ENCODE measurements at places on chromosomes 7 and 10. TPM values are rescaled to one million over a fixed set of nuclear protein-coding genes. Genes with fewer than 3 reads are reported as not detected.

DNA sequence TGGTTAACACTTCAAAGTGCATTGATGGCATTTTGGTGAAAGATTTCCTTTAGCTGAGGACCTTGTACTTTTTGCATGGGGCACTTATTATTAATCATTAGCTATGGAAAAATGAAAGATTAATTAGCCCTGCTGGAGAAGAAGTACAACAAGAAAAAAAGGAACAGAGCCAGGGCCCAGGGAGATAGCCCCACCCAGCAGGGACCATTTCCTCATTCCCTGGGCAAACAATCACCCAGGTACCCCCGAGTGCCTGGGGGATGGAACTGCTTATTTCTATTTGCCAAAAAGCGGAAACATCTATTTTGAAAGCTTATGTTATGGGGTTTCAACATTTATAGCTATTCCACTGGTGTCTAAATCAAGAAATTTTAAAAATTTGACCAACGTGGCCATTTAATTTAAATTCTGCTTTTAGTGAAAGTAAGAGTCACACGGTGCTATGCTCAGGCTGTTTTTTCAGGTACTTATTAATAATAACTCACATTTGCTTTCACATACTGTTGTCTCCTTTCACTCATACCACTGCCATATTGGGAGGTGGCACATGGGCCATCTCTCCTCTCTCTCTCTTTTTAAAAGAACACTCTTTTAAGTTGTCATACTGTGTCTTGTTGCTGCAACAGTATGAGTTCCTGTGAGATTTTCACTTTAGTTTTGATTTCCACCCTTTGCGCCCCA is 143.6 kb upstream of the KIF5B start:
- no peak for DNase-seq
- H3K4me1 ChIP-seq, result no peaks in the 10 kb centered on the region
- no peak overlapping the region for H3K4me3 ChIP-seq
- H3K27ac ChIP-seq, result no peak overlapping the region
- no peaks in the 10 kb centered on the region for H3K36me3 ChIP-seq

GRCh38 chr10:104059364-104059763 is 26.3 kb downstream of the COL17A1 start:
- DNase-seq, result no peak
- H3K4me1 ChIP-seq, result peaks cover 2% of the 10 kb centered on the region
- no peak overlapping the region for H3K27ac ChIP-seq

DNA sequence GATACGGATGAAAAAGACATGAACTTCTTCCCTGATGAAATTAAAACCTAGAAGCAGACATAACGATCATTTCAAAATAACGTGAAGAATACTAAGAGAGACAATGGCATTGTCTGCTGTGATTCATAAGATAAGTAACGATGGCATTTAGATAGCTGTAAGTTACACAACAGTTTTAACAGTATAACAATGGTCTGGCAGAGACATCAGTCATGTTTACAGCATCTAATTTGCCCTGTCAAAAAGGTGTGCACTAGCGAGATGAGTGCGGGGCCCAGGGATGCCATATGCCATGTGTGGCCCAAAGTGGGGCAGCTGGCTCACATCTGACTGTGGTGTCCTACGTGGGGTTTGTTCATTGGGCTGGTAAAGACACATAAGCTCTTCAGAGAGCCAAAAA is 55.7 kb upstream of the RHEB start:
- H3K4me3 ChIP-seq, result no peak overlapping the region
- no peak for DNase-seq
- H3K36me3 ChIP-seq, result peaks cover 15% of the 10 kb centered on the region
- no peaks in the 10 kb centered on the region for H3K27me3 ChIP-seq

DNA sequence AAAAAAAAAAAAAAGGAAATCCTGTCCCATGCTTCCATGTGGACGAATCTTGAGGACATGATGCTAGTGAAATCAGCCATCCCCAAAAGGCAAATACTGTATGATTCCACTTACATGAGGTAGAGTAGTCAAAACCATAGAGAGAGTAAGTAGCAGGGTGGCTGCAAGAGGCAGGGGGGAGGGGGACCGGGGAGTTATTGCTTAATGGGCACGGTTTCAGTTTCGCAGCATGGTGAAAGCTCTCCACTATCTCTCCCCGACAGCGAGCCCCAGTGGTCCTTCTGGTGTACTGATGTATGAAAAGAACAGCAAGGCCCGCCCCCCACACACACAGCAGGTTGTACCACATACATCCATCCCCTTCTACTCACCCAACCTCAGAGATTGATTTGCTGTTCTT is 32.8 kb downstream of the NOD1 start:
- H3K36me3 ChIP-seq, result peaks cover 24% of the 10 kb centered on the region
- no peak overlapping the region for H3K4me3 ChIP-seq
- peak overlapping the region; percentile 91 for H3K27ac ChIP-seq
- peak; percentile 40 for DNase-seq
- H3K27me3 ChIP-seq, result no peaks in the 10 kb centered on the region

- no peaks in the 10 kb centered on the region for H3K4me1 ChIP-seq
- DNase-seq, result no peak
- H3K27me3 ChIP-seq, result no peaks in the 10 kb centered on the region
- H3K27ac ChIP-seq, result no peak overlapping the region
- H3K36me3 ChIP-seq, result no peaks in the 10 kb centered on the region
Measured at GRCh38 chr7:44280636-44280992, 44.8 kb downstream of the CAMK2B start.

DNA sequence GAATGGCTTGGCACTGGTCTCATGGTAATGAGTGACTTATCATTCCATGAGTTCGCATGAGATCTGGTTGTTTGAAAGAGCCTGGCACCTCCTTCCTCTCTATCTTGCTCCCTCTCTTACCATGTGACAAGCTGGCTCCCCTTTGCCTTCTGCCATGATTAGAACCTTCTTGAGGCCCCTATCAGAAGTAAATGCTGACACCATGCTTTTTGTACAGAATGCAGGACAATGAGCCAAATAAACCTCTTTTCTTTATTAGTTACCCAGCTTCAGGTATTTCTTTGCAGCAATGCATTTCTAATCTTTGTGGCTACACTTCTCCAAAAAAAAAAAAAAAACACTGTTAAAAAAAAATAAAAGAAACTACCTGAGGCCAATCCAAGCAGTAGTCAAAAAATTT is 17.1 kb upstream of the SLC13A1 start:
- H3K27me3 ChIP-seq, result no peaks in the 10 kb centered on the region
- no peak for DNase-seq
- H3K4me1 ChIP-seq, result no peaks in the 10 kb centered on the region
- no peak overlapping the region for H3K4me3 ChIP-seq
- H3K27ac ChIP-seq, result no peak overlapping the region

- H3K4me3 ChIP-seq, result no peak overlapping the region
- no peak for DNase-seq
- H3K36me3 ChIP-seq, result no peaks in the 10 kb centered on the region
Measured at GRCh38 chr7:74462707-74463100, 9.0 kb downstream of the GTF2IRD1 start.

GRCh38 chr10:121886997-121887622 is 40.7 kb downstream of the ATE1 start:
- DNase-seq, result peak; percentile 20
- H3K4me3 ChIP-seq, result no peak overlapping the region
- H3K27ac ChIP-seq, result no peak overlapping the region
- no peaks in the 10 kb centered on the region for H3K27me3 ChIP-seq
- peaks cover 8% of the 10 kb centered on the region for H3K36me3 ChIP-seq

DNA sequence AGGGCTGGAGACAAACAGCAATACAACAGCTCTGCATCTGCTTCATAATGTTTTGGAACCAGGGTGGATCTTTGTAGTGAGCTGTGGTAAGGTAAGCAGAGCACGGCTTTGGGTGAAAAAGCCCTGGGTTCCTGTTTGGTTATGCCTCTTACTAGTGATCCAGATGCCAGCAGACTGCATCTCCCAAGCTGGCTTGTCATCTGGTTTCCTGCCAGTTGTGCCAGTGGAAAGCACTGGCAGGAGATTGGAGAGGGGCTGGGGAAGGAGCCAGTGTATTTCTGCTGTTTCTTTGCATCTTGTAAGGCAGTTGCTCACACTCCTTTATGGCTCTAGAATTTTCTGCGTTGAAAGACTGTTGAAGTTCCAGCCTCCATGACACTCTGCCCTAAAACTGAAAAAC is 137.6 kb downstream of the TSPAN12 start:
- H3K27me3 ChIP-seq, result peaks cover 2% of the 10 kb centered on the region
- no peak overlapping the region for H3K4me3 ChIP-seq
- H3K27ac ChIP-seq, result no peak overlapping the region
- no peaks in the 10 kb centered on the region for H3K36me3 ChIP-seq
- DNase-seq, result no peak

DNA sequence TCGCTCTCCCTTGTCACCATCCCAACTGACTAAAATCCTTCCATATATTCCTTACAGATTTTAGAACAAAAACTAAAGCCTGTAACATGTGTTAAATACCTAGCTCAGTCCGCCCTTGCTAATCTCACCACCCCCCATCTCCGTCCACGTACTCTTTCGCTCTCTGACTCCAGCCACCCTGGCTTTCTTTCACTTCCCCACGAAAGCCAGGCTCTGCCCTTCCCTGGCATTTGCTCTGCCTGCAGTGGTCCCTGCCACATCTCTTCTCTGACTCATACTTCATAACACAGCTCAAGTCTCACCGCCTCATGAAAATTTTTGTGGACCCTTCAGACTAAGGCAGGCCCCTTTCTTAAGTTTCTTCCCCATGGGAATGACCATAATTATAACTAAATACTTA is 11.7 kb upstream of the GPAM start:
- H3K27me3 ChIP-seq, result peaks cover 12% of the 10 kb centered on the region
- no peak overlapping the region for H3K27ac ChIP-seq
- H3K4me1 ChIP-seq, result no peaks in the 10 kb centered on the region

DNA sequence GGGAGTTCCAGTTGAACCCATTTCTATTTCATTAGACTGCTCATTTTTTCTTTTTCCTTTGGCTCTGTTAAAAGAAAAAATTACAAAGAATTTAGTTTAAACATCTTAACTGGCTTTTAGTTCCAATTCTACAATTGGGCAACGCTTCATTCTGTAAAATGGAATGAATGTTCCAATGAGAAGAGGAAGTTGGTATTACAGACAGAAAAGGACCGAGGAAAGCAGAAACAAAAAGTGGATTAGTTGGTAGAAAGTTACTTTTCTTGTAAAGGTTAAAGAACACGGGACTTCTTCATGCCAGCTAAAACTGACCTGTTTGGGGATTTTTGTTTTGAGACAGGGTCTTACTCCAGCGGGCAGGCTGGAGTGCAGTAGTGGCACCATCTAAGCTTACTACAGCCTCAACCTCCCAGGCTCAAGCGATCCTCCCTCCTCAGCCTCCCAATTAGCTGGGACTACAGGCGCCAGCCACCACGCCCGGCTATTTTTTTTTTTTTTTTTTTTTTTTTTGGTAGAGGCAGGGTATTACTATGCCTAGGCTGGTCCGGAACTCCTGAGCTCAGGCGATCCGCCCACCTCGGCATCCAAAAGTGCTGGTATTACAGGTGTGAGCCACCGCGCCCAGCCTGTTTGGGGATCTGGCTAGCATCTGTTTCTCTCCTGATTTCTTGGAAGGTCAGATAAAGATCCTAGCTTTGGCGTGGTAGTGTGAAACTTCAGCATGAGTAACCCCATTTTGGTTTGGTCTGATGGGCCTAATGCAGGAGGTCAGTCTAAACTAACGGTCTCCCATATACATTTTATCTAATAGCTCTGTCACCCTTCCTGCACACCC is 1.3 kb upstream of the VDAC2 start:
- no peaks in the 10 kb centered on the region for H3K27me3 ChIP-seq
- DNase-seq, result no peak
- peak overlapping the region; percentile 100 for H3K4me3 ChIP-seq
- no peaks in the 10 kb centered on the region for H3K36me3 ChIP-seq

GRCh38 chr7:19101909-19102308 is 15.5 kb downstream of the TWIST1 start:
- no peak overlapping the region for H3K4me3 ChIP-seq
- H3K27ac ChIP-seq, result no peak overlapping the region
- H3K27me3 ChIP-seq, result peaks cover 27% of the 10 kb centered on the region

DNA sequence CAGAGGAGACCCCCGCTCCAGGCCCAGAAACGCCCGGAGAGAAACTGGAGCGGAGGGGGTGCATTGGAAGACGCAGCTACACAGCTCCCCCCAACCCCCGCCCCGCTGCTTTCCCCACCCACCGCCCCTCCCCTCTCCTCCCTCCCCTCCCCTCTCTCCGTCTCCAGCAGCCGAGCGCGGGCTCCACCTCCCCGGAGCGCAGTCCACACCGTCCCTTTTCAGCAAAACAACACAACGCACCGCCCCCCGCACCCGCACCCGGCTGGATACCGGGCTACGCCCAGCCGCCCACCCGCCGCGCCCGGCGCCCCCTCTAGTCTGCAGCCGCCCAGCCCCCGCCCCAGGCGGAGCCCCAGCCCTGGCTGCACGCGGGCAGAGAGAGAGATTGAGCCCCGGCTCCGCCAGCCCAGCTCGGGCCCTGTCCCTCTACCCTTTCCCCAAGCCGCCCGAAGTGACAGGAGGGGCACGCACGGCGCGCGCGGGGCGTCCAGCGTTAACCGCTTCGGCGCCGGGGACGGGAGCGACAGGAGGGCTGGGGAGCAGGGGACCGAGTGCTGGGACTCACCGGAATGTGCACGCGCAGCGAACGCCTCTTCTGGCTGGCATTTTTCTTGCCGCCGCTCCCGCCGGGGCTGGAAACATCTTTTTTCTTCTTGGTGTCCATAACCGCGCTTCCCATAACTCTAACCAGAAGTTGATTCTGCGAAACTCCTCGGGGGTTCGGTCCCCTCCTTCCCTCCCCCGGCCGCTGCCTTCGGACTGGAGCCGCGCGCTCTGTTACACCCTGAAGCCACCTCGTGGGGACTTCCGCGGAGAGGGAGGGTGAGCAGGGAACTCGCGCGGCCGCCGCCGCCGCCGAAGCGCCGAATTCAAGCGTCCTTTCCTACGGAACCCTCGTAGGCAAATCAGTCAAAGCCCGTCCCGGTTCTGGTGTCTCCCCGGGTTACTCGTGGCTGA is 695 bp downstream of the PRKAG2 start:
- peak overlapping the region; percentile 80 for H3K27ac ChIP-seq
- DNase-seq, result peak; percentile 91
- H3K4me1 ChIP-seq, result peaks cover 34% of the 10 kb centered on the region
- H3K4me3 ChIP-seq, result peak overlapping the region; percentile 98

GRCh38 chr10:22372917-22373316 is 27.6 kb downstream of the SPAG6 start:
- no peak overlapping the region for H3K27ac ChIP-seq
- H3K4me3 ChIP-seq, result no peak overlapping the region
- H3K4me1 ChIP-seq, result peaks cover 2% of the 10 kb centered on the region
- no peaks in the 10 kb centered on the region for H3K36me3 ChIP-seq
- no peak for DNase-seq
- no peaks in the 10 kb centered on the region for H3K27me3 ChIP-seq

- H3K4me1 ChIP-seq, result no peaks in the 10 kb centered on the region
- no peak for DNase-seq
- H3K27me3 ChIP-seq, result peaks cover 13% of the 10 kb centered on the region
- H3K36me3 ChIP-seq, result no peaks in the 10 kb centered on the region
- H3K4me3 ChIP-seq, result no peak overlapping the region
- H3K27ac ChIP-seq, result no peak overlapping the region
Measured at GRCh38 chr7:112989531-112989930, 97.1 kb downstream of the GPR85 start.

GRCh38 chr10:21398563-21399231 is 126.8 kb downstream of the SKIDA1 start:
- H3K27me3 ChIP-seq, result peaks cover 2% of the 10 kb centered on the region
- H3K4me3 ChIP-seq, result no peak overlapping the region
- DNase-seq, result no peak

GIGYF1 gene
- 118 TPM for total RNA-seq

SPAM1 gene
- total RNA-seq, result not detected

EGR2 gene
- 1.1 TPM for total RNA-seq

PAOX gene
- total RNA-seq, result 11.9 TPM

NEUROG3 gene
- total RNA-seq, result not detected

HMX2 gene
- total RNA-seq, result not detected

CABCOCO1 gene
- not detected for total RNA-seq

RPEL1 gene
- total RNA-seq, result not detected

PTF1A gene
- not detected for total RNA-seq

SPDYE9 gene
- not detected for total RNA-seq

SPDYE1 gene
- not detected for total RNA-seq

ZNF467 gene
- total RNA-seq, result 2.0 TPM

ZNF804B gene
- total RNA-seq, result not detected

ELN gene
- not detected for total RNA-seq

ADIRF gene
- total RNA-seq, result not detected

All from naive thymus-derived CD8-positive, alpha-beta T cell (primary cell).